Esophagus squamous epithelium (tissue), 5 donors: ENCODE measurements at places on chromosomes 7 and 10.

DNA sequence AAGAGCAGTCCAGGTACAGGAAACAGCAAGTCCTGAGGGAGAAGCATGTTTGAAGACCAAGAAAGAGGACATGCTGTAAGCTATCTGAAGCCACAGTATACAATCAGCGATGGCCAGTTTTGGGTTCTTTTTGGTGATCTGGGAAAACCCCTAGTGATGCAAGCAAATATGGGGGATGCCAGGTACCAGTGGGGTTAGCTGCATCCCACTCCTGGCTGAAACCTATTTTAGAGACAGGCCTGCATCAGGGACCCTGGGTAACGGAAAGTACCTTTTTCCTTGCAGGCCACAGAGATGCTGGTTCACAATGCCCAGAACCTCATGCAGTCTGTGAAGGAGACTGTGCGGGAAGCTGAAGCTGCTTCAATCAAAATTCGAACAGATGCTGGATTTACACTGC, 32.9 kb downstream of the AP3M1 start:
- DNase-seq: no peak

- no peak for DNase-seq
Measured at GRCh38 chr7:7702826-7703225, 15.6 kb downstream of the RPA3 start.

- DNase-seq: no peak
Measured at GRCh38 chr10:43821103-43821502, 172.4 kb upstream of the ZNF32 start.

GRCh38 chr7:13871008-13871407, 118.5 kb downstream of the ETV1 start:
- DNase-seq: no peak

- no peak for DNase-seq
Measured at GRCh38 chr10:124756156-124756903, 12.2 kb upstream of the FAM53B start.

- DNase-seq: no peak
Measured at GRCh38 chr7:37947138-37947940, 26.9 kb downstream of the EPDR1 start.

GRCh38 chr7:137847568-137848050, 835 bp upstream of the DGKI start:
- DNase-seq: no peak
